ENCODE measurements at places on chromosomes 1 and 21. TPM values are rescaled to one million over a fixed set of nuclear protein-coding genes. Genes with fewer than 3 reads are reported as not detected.
A peak's percentile ranks its signal among the peaks of the same experiment; 100 is the strongest.

The WNT3A gene
- 1.6 TPM for total RNA-seq

The SPTA1 gene
- total RNA-seq, result 7.1 TPM

The AXDND1 gene
- 0.31 TPM for total RNA-seq

The CFAP141 gene
- total RNA-seq, result not detected

The CYP4B1 gene
- 0.72 TPM for total RNA-seq

The S1PR1 gene
- 28.9 TPM for total RNA-seq

The HENMT1 gene
- total RNA-seq, result 15.1 TPM

The FCRLB gene
- total RNA-seq, result 1.0 TPM

The QSOX1 gene
- total RNA-seq, result 41.9 TPM

The REG4 gene
- total RNA-seq, result not detected

DNA sequence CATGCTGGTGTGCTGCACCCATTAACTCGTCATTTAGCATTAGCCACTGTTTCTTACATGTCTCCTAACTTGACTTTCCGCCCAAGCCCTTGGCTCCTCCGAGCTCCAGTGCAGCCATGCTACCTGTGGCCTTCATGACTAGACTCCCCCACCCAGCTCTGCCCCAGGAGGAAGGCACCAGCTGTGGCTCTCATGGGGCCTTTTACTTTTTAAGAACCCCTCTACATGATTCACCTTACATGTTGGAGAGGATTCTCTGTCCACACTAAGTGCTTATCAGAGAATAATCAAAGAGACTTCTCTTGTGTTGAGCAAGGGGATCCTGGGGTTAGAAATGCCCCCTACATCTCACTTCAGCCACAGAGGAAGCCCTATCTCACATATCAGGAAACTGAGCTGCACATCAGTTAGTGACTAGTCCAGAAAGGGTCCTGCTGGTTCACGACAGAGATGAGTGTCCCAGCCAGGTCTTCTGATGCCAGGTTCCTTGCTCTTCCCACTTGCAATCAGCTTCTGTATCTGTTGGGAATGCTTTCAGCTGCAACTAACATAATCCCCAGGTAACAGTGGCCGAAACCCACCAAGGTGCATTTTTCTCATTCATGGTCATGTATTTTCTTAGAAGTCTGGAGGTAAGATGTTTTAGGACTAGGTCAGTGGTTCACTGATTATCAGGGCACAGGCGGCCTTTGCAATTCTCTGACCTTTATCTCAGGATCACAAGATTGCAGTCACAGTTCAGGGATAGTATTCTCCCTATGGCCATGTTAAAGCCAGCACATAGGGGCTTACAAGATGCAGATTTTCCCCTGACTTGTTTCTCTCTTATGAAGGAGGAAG is 45.9 kb downstream of the KLHDC7A start:
- no peak for DNase-seq

GRCh38 chr21:24895885-24896734 is 711.2 kb downstream of the MRPL39 start:
- DNase-seq, result peak; percentile 22

DNA sequence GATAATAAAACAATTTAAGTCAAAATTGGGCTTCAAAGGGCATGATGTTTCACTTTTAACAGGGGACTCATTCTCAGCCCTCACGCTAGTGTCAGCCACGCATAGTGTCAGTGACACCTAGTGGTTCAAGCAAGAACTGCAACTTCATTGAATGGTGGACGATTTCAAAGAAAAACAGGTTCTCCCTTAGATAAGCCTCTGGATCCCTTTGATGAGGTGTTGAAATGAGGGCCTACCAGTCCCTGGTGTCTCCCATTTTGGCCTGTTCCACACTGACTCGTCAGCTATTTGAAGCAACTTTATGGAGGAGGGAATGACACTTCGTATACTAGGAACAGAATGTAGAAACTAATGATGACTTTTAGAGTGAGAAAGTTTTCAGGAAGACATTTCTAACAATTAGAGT is 56.2 kb downstream of the FCRL5 start:
- peak; percentile 73 for DNase-seq

- peak; percentile 64 for DNase-seq
Measured at GRCh38 chr1:203796236-203796605, 798 bp downstream of the ZBED6 start.

DNA sequence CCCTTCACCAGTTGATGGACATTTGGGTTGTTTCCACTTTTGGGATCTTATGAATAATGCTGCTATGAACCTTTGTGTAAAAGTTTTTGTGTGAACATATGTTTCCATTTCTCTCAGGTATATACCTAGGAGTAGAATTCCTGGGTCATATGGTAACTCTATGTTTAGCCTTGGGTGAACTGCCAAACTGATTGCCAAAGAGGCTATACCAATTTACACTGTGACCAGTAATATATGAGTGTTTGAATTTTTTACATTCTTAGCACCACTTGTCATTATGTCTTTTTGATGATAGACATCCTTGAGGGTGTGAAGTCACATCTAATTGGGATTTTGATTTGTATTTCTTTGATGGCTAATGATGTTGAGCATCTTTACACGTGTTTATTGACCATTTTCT is 290.1 kb downstream of the DUSP10 start:
- no peak for DNase-seq

GRCh38 chr1:209080170-209080781 is 503.2 kb upstream of the CAMK1G start:
- DNase-seq, result no peak

DNA sequence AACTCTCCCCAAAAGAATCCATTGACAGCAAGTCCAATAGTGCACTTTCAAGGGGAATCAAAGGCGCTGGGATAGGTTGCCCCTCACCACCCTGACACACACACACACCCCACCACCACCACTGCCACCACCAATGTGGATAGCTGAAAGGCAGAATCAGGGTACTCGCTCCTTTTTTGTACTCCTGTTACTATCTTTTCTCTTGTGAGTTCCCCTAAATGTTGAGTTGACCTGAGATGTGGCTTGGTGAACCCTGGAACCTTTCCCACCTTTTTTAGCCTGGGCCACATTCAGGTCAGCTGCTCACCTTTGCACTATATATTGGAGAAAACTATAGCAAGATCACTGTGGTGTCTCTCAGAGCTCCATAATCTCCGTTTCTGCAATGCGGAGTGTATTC is 3.9 kb downstream of the S100A8 start:
- no peak for DNase-seq

GRCh38 chr1:228277491-228278431 is 69.9 kb downstream of the OBSCN start:
- DNase-seq, result no peak

DNA sequence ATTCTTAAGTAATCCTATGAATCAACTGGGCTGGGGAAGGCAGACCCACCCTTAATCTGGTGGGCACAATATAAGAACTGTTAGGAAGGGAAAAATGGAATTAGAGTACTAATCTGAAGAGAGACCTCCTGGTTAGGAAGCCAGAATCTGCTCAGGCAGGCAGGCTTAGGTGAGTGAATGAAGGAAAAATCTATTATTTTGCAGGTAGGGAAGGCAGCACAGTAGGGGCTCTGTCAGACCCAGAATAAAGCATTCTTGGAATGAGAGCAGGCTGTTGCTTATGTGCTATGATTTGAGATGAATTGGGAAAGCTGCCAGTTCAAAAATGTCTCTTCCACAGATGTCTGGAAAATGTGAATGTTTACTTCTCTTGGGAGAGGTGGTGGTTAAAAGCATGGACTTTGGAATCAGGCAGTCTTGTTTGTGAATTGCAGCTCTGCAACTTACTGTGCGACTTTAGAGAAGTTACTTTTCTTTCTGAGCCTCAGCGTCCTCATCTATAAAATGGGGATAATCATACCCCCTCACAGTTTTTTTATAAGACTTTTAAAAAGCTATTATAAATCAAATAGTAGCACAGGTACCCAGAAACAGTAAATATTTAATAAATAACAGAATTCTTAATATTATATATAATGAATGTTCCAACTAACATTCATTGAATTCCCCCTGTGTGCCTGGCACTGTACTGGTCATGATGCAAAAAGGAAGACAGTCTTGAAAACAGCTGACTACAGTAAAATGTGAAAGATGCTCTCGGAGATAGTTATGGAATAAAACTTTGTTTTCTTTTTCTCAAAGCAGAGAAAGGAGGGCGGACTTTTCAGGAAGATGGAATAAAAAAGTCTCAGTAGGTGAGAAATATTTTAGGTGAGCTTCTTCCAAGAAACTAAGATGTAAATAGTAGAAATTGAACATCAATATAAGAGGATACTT is 15.3 kb upstream of the ZNF644 start:
- DNase-seq, result peak; percentile 82

DNA sequence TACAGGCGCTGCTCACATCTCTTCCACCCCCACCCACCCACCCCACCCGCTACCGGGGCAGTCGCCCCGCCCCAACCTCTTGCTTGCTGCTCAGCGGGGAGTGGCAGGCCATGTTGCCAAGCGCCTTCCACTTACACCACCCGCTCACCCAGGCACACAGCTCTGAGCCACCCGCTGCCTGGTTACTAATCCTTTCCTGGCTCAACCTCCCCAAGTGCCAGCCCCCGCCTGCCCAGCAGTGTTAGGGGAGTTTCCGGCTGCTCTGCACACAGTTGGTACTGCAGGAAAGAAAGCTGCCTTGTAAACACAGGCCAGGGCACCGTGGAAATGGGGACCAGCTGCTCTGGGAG is 56.2 kb downstream of the LACTBL1 start:
- DNase-seq, result peak; percentile 94

- DNase-seq, result no peak
Measured at GRCh38 chr21:28334407-28334806, 658.3 kb downstream of the LTN1 start.

DNA sequence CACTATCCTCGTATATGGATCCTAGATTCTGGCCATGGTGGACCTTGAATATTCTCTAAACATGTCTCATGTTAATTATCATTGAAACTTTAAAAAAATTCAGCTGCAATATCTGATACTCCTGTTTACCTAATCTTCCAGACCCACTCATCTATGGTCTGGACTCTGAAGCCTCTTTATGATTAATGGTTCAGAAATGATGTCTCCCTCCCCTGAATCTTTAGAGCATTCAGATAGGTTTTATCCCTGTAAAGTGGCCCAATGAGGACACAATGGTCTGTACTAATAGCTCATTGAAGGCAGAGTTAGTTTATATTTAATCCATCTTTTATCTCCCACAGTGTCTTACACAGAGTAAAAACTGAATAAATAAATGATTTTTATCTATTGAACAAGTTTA is 53.0 kb upstream of the DUSP10 start:
- DNase-seq, result no peak

GRCh38 chr1:17826165-17826488 is 71.0 kb downstream of the ACTL8 start:
- DNase-seq, result peak; percentile 41
